Stimulated activated CD8-positive, alpha-beta memory T cell treated with anti-CD3 and anti-CD28 coated beads, Interleukin-7, amount 100 ng/mL, for 1 hour (primary cell): ENCODE measurements at places on chromosomes 2 and 18.

DNA sequence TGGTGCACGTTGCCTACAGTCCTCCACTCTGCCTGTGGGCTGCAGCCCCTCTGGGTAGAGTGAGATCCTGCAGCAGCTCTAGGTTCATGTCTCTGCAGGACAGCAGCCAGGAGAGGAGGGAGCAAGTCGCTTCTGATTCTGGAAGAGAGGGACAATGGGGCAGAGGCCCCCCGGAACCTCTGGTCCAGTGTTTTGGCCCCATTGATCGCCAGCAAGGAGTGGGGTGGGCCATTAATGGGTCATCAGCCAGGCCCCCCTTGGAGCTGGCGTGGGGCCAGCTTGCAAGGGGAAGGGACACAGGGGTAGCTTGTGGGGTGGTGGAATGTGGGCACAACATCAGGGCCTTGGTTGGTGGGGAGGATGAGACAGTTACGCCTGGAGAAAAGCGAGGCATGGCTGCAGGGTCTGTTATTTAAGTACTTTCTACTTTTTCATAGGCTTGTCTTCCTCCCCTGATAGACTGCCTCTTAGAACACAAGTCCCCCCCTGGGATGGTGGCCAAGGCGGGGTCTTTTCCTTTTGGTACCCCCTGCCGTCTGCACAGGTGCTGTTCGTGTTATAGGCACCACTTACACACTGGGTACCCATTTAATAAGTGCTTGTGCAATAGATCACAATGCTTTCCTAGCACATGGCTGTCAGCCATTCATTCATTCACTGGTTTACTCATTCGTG lies 44.6 kb downstream of the INHBB start:
- DNase-seq = no peak

- no peak for DNase-seq
These were observed 448 bp downstream of the IMPA2 start for GRCh38 chr18:11981543-11982366.

- no peak for DNase-seq
These were observed 20.1 kb downstream of the ARID5A start for GRCh38 chr2:96556441-96557330.

GRCh38 chr2:82793711-82794435 lies 1665.2 kb downstream of the SUCLG1 start:
- no peak for DNase-seq

DNA sequence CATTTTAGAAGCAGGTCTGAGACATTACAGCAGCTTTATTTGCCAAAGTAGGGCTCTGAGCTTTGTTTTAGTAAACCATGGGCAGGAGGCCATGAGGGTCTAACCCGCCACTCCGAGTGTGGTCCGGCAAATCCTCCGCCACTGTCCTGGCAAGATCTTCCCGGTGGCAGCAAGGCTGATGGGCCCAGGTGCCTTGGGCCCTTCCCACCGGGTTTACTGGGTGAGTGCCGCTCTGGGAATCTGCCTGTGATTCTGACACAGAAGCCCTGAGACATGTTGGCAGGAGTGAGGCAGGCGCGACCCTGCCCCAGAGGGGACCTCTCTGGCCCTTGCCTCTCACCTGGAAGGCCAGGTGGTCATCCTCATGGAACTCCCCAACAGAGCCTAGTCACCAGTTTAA lies 29.9 kb downstream of the MTERF4 start:
- DNase-seq = no peak

DNA sequence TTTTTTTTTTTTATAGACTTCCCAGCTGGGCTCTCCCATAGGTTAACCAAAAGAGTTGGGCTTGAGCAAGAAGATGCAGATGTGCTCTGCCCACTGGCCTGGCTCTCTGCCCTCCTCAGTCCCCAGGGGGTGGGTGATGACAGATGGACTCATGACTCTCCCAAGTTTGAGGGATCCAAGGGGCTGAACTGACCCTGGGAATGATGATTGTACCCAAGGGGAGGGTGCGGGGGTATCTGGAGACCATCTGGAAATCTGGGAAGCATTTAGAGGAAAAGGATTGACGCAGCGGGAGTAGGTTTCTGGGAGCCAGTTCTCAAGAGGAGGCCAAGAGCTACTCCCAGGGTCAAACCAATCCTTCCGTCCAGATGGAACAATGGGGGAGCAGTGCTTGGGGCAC lies 330.8 kb downstream of the CYP26B1 start:
- DNase-seq = no peak

- no peak for DNase-seq
These were observed 28.6 kb upstream of the TRIB2 start for GRCh38 chr2:12688091-12688490.

GRCh38 chr18:45165871-45166270 lies 449.4 kb upstream of the SLC14A2 start:
- DNase-seq = no peak

DNA sequence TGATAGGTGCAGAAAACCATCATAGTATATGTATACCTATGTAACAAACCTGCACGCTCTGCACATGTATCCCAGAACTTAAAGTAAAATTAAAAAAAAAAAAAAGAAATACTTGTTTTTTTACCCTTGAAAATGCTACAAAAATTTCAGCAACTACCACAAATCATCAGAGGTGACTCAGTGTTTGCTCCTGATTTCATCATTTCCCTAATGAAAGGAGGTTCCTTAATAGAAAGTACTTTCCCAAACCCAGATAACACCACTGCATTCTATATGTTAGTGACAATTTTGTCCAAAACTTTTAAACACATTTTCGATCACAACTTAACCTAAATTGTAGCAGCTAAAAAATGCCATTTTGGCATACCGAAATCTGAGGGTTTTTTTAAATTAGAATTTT lies 163.3 kb downstream of the SLC39A10 start:
- DNase-seq = no peak

- DNase-seq = no peak
These were observed 11.1 kb downstream of the FRZB start for GRCh38 chr2:182855376-182855775.

DNA sequence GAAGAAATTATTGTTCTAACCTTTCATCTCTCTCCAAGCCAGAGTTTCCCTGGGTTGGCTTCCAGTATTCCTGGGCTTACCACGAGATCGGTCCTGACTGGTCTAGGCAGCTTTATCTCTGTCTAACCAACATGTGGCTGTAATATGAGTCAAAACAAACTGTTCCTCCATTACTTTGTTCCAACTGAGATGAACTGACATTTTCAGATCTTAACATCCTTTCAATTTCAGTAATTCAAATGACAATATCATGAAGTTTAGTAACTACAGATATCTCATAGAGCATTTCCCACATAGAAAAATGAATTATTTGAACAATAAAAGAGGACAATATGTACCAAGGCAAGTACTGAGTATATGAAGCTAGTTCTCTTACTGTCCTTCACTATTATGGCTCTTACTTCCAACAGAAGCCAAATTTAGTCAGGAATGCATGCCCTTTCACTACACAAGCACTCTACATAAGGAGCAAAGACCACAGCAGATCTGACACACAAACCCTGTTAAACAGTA lies 15.5 kb downstream of the SLC25A12 start:
- no peak for DNase-seq

GRCh38 chr2:64722291-64723044 lies 68.8 kb upstream of the SERTAD2 start:
- no peak for DNase-seq

- no peak for DNase-seq
These were observed 31.1 kb downstream of the PNO1 start for GRCh38 chr2:68188831-68189230.

DNA sequence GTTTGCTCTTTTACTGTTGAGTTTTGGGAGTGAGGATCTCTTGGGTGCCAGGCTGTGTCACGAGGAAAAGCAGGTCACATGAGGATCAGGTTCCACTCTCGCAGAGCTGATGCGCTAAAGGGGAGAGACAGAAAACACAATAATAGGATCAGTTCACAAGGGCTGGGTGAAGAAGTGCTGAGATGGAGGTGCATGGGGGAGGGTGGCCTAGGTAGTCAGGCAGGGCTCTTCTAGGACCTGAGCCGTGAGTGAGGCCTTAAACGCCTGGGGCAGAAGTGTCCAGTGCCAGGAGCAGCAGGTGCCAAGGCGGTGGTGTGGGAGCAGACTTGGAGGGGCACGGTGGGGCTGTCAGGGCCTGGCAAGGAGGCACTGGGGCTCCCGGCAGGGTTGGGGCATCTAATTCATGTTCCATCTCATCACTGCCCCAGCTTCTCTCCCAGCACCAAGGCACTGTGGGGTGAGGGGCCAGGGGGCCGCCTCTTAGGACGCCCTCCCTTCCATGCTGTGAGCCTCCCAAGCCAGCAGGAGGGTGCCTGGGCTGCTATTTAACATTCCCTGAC lies 9.3 kb downstream of the KCNIP3 start:
- no peak for DNase-seq

DNA sequence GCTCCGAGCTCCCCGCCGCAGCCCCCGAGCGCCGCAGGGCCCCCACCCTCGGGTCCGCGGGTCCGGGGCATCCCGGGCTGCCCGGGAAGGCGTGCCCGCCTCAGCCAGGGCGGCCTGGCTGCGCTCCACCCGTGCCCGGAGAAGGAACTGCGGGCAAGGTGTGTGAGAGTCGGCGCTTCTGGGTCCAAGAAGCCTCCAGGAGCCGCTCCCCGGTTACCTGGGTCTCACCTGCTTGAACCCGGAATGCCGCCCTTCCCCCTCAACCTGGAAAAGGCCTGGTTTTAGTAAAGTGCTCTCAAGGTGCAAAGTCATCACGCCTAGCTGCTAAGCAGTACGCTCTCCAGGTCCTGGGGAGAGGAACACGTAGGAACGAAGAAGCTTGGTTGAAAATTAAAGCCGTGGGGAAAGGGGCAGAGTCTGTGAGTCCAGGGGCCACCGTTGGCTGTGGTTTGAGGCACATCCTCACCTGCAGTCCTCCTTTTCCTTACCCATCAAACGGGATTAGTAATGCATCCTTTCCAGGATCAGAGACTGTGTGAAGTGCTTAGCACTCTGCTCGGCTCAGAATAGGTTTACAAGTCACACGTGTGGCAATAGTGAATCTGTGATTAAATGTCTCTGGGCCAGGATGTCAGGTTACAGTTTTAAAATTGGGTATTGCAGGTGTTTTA lies 1.2 kb downstream of the ASAP2 start:
- DNase-seq = no peak
